D721Med (cell line): ENCODE measurements at places on chromosomes 1 and 21.

GRCh38 chr1:68181165-68181556 lies 51.2 kb downstream of the WLS start:
- DNase-seq = no peak

DNA sequence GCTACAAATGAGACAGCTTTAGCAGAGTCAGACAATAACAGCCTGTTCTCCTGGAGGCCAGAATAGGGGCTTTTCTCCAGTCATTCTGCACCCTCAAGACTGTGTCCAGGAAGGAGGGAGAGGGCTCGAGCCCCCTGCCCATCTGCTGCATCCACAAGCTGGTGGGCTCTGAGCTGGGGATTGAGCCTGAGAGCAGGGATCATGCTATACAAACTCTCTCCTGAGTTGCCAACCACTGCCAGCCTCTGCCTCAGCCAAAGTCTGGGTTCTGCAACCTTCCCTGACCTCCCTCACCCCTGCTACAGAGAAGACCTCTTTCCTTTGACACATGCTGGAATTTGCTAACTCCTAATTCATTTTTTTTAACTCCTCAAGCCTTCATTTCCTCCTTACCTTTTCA lies 14.8 kb upstream of the PPM1J start:
- DNase-seq = no peak

GRCh38 chr1:50703240-50703639 lies 256.8 kb downstream of the FAF1 start:
- DNase-seq = no peak

DNA sequence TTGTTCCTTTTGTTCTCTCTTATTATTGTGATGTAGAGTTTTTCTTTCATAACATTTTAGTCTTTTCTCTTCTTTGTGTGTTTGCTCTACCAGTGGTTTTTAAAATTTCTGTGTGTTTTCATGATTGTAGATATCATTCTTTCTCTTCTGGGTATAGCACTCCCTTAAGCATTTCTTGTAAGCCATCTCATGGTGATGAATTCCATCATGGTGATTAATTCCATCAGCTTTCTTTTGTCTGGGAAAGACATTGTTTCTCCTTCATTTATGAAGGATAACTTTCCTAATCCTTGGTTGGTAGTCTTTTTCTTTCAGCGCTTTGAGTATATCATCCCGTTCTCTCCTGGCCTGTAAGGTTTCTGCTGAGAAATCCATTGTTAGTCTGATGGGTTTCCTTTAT lies 22.7 kb downstream of the CD55 start:
- no peak for DNase-seq

- no peak for DNase-seq
Measured at GRCh38 chr1:227785805-227786671, 29.4 kb upstream of the PRSS38 start.

DNA sequence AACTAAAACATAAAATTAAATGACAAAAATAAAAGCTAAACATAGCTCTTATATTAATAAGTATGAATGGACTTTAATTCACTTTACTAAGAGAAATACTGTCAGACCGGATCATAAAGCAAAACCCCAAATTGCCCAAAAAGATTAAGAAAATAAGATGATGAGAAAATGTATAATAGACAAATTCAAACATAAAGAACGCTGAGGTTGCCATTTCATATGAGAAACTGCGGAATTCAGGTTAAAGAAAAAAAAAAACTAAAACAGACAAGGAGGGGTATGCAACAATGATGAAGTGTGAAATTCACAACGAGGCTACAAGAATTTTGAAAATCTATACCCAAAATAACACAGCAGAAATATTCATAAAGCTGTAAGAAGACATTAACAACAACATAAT lies 133.6 kb upstream of the JUN start:
- no peak for DNase-seq
